ENCODE measurements at places on chromosomes 1 and 21.

GRCh38 chr1:223609977-223610376, 55.5 kb downstream of the CAPN8 start:
- no peak for DNase-seq

GRCh38 chr1:70103770-70104169, 101.6 kb downstream of the LRRC40 start:
- DNase-seq = no peak

DNA sequence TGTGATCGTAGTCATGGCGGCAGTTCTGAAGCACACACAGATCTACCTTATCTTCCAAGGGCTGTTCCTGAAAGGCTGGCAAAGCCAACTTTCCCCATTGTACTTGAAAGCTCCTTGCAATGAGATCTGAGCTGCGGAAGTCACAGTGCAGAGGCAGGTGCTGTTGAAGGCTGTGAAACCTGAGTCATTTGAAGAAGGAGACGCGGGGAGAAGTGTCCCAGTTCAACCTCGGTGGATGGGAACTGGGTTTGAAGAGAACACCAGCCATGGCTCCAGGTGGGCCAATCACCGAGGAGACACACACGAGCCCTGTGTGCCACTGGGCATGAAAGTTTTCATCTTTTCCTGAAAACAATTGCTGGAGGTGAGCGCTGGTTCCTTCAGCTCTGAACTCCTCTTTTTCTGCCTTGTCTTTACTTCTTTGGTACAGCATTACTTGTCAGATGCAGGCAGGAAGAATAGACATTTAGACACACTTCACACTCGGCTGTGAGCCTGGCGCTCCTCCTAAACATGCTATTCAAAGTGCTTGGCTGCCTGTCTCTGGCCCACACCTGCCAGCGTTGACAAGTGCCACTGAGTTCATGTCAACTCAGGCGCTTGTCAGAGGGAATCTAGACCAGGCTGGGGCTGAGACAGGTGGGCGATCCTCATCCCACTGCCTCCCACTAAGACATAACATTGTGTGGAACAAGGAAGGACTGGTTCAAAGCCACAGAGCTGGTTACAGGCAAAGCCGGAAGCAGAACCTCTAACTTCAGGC, 25.7 kb upstream of the PDE9A start:
- no peak for DNase-seq

DNA sequence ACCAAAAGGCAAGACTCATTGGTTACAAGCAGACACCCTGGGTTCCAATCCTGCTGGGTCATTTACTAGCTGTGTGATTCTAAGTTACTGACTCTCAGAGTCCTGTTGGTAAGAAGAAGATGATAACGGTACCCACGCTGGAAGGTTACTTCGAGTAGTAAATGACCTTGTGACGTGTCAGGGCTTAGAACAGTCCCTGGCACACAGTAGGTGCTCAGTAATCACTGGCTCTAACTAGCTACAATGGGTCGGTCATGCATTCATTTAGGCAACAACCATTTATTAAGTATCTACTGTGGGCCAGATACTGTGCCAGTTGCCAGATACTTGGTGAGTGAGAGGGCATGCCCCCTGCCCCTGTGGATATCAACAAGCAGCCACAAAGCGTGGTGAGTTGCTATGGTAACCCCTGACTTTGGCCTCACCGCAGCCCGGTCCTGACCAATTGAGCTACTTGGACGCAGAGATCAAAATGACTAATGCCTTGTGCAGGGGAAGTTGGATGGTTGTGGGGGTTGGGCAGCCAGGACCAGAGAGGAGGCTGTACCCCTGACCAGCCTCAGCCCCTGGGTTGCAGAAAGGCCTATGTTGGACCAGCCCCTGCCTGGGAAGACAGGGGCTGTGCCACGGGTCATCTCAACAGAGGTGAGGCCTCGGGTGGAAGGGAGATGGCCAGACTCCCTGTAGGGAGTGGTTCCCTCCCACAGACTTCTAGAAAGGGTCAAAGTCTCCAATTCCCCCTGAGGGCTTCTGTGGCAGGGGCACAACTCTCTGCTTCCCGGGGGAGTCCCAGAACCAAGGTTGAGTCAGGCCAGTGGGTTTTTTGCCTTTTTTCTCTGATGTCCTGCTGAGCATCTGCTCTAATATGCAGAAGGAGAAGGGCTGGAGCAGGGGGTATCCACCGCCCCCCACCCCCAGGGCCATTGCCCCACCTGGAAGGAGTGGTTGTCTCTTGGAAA, 16.0 kb downstream of the DHRS3 start:
- DNase-seq = no peak

GRCh38 chr1:110465038-110465813, 14.3 kb downstream of the PROK1 start:
- no peak for DNase-seq

DNA sequence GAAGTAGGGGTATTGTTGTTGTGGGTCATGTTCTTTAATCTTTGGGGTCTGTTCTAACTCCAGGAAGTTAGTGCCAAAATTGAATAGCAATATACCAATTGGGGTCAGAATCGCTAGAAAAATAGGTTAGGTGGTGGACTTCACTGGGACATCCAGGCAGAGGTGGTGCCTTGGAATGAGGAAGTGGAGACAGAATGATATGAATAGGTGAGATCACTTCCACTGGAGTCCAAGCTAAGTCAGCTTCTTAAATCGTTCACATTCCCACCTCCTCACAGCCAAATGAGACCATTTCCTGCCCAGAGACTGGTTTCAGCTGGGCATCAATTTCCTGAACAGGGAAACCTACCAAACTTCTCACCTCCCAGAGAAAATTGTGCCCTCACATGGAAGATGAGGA, 137.8 kb upstream of the RAB4A start:
- no peak for DNase-seq

- DNase-seq = no peak
These were observed 27.2 kb upstream of the MAN1A2 start for GRCh38 chr1:117339866-117340700.

DNA sequence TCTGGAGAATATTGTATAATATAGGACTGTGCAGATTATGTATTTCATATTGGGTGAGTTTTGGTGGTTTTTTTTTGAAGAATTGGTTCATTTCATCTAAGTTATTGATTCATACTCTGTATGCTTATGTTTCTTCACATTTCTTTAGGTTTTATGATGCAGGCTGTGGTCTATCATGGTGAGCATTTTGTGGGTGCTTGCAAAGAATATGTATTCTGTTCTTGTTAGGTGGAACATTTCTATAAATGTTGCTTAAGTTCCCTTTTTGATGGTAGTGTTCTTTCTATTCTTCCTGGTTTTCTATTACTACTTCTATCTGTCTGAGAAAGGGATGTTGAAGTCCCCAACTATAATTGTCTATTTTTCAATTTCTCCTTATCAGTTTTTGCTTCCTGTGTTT, 42.6 kb downstream of the PKN2 start:
- DNase-seq = no peak

- no peak for DNase-seq
These were observed at the start of gene C1orf87 for GRCh38 chr1:60073605-60074278. TSS of gene C1orf87 (minus strand) at chr1:60073770. CDS start at chr1:60072643, 1,127 bp downstream.

DNA sequence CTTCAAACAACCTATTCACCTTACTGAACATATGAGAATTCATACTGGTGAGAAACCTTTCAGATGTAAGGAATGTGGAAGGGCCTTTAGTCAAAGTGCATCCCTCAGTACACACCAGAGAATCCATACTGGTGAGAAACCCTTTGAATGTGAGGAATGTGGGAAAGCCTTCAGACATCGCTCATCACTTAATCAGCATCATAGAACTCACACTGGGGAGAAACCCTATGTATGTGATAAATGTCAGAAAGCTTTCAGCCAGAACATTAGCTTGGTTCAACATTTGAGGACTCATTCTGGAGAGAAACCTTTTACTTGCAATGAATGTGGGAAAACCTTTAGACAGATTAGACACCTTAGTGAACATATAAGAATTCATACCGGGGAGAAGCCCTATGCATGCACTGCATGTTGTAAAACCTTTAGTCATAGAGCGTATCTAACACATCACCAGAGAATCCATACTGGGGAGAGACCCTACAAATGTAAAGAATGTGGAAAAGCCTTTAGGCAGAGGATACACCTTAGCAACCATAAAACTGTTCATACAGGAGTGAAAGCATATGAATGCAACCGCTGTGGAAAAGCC, 13.2 kb upstream of the EXO5 start:
- no peak for DNase-seq

DNA sequence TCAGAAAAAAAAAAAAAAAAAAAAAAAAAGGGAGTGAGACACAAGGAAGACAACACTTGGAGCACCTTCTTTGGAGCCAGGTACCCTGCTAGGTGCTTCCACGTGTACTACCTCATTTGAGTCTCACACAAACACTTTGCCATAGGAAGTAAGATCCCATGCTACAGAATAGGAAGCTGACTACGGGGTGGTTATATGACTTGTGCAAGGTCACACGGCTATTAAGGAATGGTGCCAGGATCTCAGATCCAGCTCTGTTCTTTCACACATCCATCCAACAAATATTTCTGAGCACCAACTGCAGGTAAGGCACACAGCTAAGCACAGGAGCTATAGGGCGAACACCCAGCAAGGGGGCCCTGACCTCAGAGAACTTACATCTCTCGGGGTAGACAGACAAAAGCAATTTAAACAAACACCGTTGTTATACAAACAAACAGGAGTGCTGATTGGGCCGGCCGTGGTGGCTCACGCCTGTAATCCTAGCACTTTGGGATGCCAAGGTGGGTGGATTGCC, 22.4 kb downstream of the PTAFR start:
- DNase-seq = no peak

DNA sequence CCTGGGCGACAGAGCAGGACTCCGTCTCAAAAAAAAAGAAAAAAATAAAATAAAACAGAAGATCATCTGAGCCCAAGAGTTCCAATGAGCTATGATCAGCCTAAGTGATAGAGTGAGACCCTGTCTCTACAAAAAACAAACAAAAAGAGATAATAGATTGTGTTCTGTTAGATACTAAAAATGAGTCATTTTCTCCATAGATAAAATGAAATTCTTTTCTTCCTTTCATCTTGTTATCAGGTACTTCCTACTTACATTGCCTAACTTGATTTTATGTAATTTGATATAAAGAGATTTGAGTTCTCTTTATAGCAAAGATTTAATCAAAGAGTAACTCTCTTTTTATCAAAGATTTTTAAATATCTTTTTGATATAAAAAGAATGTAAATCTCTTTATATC, 19.3 kb upstream of the PTGS2 start:
- no peak for DNase-seq
